Urothelium cell line (cell line): ENCODE measurements at places on chromosomes 2 and 18.

DNA sequence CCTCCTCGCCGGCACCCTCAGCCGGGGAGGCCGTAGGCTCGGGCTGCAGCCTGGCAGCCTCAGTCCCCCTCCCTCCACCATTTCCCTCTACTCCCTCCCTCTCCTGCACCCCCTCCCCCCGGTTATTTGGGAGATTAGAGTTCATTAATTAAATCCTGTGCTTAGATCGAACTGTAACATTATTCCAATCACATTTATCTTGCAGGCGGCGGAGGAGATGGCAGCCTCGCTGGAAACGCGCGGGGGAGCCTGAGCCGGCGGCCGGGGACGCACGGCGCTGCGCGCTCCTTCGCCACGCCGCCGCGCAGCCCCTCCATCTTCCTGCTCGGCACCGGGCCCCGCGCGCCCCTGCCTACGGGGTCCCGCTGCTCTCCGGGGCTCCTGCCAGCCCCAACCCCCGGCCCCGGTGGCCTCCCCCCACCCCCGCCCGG is at the start of gene ST8SIA3:
ST8SIA3 (plus strand) TSS at position 287 of the 431 bp plus-strand sequence. CDS start 290 bp downstream, outside the sequence.
- DNase-seq, result no peak

- DNase-seq, result no peak
Observed at GRCh38 chr2:56230156-56230555, 46.4 kb downstream of the CCDC85A start.

GRCh38 chr2:20015482-20016083 is 3.1 kb upstream of the MATN3 start:
- peak; percentile 59 for DNase-seq

- no peak for DNase-seq
Observed at GRCh38 chr2:60699617-60700016, 56.5 kb upstream of the PAPOLG start.

DNA sequence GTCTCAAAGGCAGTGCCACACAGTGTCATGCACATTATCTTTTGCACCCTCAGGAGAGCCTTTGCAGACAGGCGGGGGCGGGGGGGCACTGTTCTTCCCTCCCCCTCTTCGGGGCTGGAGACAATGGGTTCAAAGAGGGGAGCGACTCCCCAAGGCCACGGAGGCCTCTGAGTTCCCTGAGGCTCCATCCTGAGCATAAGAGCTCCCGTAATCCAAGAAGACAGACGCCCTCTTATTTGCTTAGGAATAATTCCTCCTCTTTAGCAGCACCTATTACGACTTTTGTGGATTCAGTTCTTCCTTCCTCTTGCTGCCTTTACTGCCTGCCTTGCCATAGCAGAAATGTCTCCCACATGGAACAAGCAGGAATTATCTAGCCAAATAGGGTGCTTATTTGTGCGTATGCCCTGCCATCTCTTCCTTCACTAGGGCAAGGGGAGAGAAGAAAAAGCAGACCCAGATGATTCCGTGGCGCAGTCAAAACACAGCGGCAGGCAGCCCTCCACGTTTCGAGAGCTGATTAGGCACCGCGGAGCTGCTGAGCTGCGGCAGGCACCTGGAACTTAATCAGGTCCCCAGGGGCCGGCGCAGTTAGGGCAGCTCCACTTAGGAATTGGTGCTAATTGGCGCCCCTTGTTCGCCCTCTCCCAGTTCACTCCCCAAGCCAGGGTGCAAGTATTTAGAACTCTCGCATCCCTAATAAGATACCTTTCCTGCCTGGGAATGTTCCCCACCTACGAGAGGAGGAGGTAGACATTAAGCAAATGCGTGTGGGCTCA is 233.4 kb upstream of the MYT1L start:
- no peak for DNase-seq

- DNase-seq, result no peak
Observed at GRCh38 chr2:88680266-88680902, 11.1 kb upstream of the RPIA start.

DNA sequence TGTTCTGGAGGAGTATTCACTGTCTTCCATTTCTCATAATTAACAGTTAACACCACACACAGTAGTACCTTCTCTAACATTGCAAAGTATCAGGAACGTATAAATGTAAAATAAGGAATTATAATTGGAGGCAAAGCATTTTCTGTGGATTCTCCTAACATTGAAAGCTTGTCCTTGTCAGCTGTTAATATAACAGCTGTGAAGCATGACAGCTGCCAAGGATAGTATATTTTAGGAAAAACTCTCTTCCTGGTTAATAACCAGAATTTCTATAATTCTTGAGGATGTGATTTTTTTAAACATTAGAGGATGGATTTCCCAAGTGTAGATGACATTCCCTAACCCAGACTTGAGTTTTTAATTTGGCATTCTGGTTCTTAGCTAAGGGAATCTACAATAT is 110.3 kb downstream of the EPC2 start:
- no peak for DNase-seq

- no peak for DNase-seq
Observed at GRCh38 chr2:85324639-85325465, 2.9 kb downstream of the TGOLN2 start.

- DNase-seq, result no peak
Observed at GRCh38 chr2:226544596-226545210, 254.9 kb downstream of the IRS1 start.

DNA sequence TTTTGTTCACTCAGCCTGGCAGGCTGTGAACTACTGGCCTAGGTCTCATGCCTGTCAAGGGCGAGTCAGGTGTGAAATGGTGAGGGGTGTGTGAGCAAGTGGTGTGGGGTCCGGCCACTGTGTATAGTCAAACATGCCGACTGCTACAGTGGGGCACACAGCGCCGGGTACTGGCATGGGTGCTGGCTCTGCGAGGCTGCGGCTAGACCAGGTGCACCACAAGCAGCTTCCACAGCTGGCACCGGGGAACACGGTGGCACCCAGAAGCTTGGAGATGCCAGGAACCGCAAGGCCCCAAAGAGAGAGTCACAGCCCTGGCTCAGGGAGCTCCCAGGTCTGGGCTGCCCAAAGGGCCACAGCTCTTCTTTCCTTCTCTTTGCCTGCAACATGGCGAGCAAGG is 49.7 kb downstream of the CCDC68 start:
- no peak for DNase-seq

DNA sequence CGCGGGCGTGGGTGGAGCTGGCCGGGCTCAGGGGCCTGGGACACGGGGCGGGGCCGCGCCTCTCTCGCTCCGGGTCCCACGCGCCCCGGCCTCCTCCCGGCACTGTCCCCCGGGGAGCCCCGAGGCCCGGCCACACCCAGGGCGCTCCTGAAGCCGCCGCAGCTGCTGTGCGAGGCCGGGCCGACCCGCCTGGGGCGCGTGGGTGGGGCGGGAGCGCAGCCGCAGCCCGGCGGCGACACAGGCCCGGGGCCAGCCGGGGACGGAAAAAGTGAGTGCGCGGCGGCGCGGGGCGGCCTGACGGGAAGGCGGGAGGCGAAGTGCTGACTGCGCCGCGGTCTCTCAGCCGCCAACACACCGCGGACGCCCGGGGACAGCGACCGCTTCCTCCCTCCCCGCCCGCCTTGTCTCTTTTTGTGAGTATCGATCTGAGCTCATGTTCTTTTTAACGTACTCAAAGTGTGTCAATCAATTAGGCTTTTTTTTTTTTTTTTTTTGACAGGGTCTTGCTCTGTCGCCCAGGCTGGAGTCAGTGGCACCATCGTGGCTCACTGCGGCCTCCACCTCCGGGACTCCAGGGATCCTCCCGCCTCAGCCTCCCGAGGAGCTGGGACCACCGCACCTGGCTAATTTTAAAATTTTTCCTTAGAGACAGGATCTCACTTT is 14.5 kb downstream of the PDCD1 start:
- DNase-seq, result peak; percentile 75

GRCh38 chr2:147665105-147665504 is 179.7 kb upstream of the ACVR2A start:
- no peak for DNase-seq

GRCh38 chr18:57837917-57838548 is 34.9 kb upstream of the ATP8B1 start:
- DNase-seq, result no peak

DNA sequence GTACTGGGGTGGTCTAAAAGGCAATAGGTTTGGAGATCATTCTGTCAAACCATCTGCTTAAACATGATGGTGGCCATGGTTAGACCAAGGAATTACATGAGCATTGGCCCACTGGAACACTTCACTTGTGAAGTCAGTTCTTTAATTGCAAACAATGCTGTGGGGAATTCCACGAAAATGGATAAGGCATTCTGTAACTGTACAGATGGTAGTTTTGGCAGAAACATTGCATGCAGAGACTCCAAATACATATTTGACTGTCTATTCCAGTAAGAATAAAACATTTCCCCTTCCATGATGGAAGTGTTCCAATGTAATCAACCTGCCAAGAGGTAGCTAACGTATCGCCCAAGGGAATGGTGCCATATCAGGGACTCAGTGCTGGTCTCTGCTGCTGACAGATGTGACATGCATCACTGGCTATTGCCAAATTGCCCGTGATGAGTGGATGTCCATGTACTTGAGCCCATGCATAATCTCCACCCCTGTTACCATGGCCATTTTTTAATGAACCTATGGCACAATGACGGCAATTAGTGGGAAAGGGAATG is 417.9 kb downstream of the CDH7 start:
- no peak for DNase-seq

DNA sequence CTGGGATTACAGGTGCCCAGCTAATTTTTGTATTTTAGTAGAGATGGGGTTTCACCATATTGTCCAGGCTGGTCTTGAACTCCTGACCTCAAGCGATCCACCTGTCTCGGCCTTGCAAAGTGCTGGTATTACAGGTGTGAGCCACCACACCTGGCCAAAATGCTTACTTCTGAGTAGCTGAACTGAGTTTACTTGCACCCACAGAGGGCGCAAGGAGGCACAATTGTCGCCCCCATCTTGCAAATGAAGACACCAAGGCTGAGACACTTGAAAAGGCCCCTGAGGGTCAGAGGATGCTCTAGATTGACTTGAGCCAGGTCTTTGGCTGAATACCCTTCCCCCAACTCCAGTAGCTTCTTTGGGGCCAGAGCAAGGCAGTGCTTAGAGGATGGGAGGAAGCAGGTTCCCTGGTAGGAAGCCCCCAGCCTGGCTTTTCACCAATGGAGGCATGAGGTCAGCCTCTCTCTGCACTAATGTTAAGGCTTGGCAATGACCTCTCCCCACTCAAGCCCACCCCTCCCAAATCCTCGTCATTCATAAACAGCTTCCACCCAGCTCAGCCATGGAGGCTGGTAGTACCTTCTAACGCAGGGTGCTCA is 14.5 kb upstream of the KIF1A start:
- no peak for DNase-seq

DNA sequence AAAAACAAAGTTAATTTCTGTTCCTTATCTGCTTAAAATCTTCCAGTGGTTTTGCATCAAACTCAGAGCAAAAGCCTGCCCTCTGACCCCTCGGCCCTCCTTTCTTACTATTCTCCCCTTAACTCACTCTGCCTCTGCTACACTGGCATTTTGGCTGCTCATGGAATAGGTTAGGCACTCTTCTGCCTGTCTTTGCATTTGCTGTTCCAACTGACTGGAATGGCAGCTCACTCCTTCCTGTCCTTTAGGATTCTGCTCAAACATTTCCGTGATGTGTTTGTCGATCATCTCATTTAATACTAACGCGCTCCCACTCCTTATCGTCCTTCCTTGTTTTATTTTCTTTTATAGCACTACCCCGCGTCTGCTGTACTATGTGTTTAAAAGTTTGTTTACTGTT is 815 bp downstream of the CEBPZ start:
- DNase-seq, result peak; percentile 14

DNA sequence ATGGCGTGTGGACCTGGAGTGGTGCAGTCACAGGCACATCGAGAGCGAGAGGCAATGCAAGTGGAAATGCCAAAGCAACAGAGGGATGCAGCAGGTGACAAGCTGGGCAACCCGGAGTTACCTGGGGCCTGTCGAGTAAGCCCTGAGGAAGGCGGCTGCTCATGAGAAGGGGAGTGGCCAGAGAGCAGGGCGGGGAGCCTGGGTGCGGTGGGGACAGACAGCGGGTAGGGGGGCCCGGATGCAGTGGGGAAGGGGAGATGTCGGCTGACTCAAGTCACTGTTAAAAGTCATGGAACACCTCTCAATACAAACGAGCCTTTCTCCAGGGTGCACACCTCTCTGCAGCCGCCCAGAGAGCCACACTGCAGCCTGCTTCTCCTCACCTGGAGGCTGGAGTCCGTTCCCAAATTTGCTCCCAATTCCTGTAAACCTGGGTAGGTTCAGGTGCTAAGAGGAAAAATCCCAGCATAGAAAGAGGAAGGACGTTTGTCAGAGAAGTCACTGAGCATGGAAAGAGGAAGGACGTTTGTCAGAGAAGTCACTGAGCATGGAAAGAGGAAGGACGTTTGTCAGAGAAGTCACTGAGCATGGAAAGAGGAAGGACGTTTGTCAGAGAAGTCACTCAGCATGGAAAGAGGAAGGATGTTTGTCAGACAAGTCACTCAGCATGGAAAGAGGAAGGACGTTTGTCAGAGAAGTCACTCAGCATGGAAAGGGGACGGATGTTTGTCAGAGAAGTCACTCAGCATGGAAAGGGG is 71.7 kb upstream of the TWIST2 start:
- DNase-seq, result no peak

DNA sequence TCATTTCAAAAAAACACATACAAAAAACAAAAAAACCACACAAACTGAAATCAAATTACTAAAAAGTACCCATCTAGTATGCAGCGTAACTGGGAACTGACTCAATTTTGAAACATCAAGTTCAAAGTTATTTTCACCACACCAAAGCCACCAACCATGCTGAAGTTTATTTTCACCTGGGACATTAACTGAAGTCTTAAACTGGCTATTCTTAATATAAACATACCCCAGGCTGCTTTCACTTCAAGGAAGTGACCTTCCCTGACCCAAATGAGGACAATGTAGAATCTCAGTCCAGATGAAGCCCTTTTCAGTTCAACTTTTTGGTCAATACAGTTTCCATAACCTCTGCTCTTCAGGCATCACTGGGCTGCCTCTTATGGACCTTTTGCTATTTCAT is 84.6 kb downstream of the PIGN start:
- DNase-seq, result no peak

- DNase-seq, result peak; percentile 90
Observed at GRCh38 chr2:42089340-42089925, 41.6 kb downstream of the PKDCC start.

- peak; percentile 85 for DNase-seq
Observed at GRCh38 chr18:76801567-76802505, 20.5 kb upstream of the ZNF236 start.

- no peak for DNase-seq
Observed at GRCh38 chr2:44941551-44942234, at the start of gene SIX3. Gene SIX3, plus strand, starts transcription at chr2:44941702. Its CDS starts 403 bp downstream, at chr2:44942105.

- DNase-seq, result peak; percentile 58
Observed at GRCh38 chr2:102657770-102658169, 38.4 kb downstream of the SLC9A2 start.

DNA sequence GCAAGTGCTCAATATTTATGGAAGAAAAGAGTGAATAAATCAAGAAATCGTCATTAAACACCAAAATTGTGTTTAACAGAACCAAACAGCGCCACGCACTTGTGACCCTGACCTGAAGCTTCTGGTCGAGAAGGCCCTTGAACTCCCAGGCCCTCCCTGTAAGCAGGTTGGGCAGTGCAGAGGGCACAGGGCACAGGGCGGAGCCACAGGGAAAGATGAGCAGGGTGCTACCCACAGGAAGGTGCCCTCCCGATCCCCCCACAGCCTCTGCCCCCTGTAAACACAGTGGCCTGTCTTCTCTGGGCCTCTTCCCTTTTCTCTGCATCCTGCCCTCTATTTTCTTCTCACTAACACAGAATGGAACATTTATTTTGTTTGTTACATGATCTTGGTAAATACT is 16.9 kb upstream of the TUBB6 start:
- no peak for DNase-seq
